ENCODE measurements at places on chromosomes 1 and 21.

- peak; percentile 84 for DNase-seq
Observed at GRCh38 chr1:109877317-109877771, 33.3 kb upstream of the CSF1 start.

DNA sequence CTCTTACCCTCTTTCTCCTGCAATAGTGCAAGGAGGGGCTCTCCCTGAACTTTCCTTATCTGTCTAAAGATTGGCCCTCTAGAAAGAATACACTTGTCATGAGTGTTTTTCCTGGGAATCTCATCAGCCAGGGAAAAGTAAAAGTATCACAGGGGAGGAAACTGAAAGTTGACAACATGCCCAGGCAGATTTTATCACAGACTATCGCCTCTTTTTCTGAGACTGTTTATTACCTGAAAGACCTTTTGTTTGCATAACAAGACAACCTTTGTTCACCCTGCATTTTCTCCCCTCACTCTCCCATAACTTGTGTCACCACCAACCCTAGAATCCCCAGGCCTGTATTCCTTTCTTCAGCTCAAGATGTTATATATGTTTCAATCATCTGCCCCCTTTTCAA lies 794.7 kb upstream of the ADAMTS5 start:
- DNase-seq: no peak

GRCh38 chr1:17875171-17875881 lies 120.2 kb downstream of the ACTL8 start:
- DNase-seq: no peak

DNA sequence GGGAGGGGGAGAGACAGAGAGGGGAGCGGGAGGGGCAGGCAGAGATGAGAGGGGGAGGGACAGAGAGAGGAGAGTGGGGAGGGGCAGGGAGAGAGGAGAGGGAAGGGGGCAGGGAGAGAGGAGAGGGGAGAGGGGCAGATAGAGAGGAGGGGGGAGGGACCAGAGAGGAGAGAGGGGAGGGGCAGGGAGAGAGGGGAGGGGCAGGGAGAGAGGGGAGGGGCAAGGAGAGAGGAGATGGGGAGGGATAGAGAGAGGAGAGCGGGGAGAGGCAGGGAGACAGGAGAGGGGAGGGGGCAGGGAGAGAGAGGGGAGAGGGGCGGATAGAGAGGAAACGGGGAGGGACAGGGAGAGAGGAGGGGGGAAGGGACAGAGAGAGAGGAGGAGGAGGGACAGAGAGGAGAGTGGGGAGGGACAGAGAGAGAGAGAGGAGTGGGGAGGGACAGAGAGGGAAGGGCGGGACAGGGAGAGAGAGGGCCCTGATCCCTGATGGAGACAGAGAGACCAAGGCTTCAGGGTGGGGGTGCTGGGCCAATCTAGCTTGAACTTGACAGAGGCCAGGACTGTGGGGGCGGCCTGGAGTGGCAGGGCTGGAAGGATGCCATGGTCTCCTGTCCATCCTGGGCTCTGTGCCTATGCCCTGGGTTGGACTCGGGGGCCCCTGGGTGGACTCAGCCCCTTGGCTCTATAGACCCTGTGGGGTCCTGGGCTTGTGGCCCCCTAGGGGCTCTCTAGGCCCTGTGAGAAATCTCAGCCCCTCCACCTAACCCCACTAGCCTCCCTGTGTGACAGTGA lies 43.6 kb downstream of the DMRTB1 start:
- DNase-seq: no peak

DNA sequence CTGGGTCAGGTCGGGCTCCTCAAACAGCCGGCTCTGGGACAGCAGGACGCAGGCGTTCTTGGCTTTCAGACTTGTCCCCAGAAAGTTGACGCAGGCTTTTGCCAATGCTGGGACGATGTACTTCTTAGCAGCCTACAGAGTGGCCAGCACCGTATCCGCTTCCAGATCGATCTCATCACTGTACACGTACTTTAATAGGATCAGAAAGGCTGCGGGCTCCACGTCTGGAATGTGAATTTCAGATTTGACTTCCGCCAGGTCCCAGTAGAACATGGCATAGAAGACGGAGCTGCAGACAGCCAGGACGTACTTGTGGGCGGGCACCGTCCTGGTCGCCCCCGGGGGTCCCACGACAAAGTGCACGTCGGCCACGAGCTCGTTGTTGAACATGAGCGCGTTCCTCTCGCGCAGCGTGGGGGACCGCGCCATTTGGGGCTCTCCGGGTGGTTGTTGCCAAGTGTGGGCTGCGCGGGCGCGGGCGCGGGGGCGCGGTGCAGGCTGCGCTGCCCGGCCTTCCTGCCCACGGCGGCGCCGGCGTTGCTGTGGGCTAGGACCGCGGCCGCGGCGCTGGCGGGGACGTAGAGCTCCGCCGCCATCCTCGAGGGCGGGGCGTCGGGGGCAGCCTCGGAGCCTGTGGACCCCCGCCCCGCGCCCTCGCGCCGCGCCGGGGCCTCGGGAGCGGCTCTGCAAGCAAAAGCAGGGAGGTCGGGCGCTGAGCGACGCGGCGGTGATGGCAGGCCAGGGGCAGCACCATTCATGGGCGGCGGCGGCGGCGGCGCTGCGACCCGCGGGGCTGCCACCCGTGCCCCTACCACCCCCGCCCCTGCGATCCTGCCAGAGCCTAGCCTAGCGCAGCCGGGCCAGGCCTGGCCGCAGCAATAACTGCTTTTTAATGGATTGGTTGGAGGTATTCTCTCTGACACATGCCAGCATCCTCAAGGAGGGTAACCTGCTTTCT lies 10.6 kb downstream of the CNR2 start:
- no peak for DNase-seq

GRCh38 chr1:78052685-78053405 lies 7.1 kb downstream of the GIPC2 start:
- no peak for DNase-seq

- peak; percentile 79 for DNase-seq
Observed at GRCh38 chr1:228166170-228166936, 749 bp downstream of the IBA57 start.

DNA sequence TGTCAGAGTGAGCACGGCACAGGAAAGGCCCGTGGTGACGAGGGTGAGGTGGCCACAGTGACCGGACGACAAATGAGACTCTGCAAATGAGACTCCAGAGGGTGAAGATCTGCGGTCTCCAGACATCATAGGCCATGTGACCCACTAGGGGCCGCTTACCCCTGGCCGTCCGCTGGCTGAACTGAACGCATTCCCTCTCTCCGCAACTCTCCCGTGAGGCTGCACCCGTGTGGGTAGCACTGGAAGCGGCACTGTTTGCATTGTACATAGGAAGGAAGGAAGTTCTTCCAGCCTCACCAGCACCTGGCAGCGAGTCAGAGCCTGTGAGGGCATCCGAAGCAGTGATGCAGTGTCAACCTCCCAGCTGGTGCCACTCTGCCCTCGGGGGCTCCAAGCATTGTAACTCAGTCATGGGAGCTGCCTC lies 23.6 kb upstream of the SPSB1 start:
- no peak for DNase-seq

- DNase-seq: no peak
Observed at GRCh38 chr21:25949701-25950100, 214.9 kb downstream of the GABPA start.

DNA sequence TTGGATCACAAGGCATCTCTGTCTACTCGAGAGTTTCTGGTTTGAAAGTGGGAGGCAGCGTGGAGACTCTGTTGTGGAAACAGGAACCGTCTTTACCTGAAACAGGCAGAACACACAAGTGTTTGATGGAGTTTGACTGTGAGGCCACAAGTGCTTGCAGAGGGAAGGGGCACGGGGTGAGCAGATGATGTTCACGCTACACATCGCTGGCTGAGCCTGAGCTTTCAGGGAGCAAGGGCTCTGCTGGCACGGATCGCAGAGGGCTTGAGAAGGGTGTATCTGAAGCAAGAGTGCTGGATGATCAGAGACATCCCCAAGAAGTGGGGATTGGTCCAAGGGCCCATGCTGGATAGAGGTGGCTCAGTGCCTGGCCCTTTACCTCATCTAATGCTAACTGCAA lies 59.3 kb downstream of the IGSF21 start:
- DNase-seq: no peak

DNA sequence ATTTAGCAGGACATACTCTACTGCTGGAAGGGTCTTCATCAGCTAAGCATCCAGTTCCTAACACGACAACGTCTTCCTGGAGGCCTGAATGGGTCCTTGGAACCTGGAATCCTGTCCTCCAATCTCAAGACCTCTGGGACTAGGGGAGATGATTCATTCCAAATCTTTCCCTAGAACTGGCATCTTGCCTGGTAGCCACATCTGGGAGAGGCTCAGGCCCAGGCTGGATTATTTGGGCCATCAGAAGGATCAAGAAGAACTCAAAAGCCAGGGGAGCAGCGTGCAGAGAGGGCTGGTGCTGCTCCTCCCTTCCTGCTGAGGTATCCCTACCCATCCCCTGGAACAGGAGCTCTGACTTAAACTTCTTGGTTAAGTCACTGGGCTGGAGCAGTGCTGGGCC lies 2.8 kb upstream of the PHLDA3 start:
- no peak for DNase-seq

DNA sequence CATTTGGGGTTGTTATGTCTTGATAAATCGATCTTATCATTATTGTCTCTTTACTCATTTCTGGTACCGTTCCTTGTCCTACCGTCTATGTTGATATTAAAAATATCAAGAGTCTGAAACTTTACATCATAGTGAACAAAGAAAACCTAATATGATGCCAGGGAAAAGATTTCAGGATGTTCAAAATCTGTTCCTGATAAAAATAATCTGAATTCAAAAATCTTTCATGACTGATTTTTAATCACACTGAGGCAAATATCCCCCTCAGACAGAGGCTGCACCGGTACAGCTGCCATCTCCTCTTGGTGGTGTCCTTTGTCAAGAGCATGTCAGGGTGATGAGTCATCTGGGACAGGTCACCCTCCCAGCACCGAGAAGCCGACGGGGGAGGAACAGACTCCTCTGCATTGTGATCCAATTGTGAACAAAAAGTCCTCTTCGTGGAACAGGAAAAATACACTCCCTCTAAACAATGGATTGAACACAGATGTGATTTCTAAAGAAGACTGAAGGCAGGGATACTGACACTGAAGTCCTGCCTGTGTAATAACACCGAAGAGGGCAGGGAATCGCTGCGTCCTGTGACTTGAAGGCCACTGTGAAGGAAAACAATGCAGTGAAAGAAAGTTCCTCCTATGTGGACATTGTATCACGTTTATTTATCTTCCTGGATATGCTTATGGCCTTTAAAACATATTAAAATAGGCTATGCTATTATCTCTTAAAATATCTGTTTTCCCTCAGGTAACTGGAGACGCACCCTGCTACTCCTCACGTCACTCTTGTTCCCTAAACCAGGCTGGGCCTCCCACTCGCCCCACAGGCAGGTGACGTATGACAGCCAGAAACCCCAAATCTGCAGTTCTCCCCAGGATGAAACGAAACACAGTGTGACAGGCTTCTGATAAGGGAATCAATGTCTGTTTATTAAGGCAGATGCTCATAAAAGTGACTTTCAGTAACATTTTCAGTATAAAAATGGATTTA lies 4.3 kb upstream of the SPATC1L start:
- DNase-seq: peak; percentile 74

- DNase-seq: no peak
Observed at GRCh38 chr1:238710697-238711096, 675.7 kb upstream of the CHRM3 start.

DNA sequence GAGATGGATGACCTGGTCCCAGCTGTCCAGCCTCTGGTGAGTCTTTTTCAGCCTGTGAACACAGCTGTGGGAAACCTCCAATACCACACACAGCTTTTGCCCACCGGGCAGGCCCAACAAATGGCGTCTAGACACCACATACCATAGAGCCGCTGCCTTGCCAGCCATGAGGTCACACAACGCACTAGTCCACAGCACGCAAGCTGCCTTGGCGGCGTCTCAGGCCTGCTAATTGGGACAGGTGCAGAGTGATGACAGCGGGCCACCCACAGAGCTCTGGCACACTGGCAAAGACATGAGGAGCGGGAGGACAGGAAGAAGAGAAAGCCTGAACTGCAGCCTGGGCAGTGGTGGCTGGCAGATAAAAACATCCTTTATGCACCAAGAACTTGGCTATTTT lies 125.5 kb downstream of the ADAMTS1 start:
- peak; percentile 12 for DNase-seq

DNA sequence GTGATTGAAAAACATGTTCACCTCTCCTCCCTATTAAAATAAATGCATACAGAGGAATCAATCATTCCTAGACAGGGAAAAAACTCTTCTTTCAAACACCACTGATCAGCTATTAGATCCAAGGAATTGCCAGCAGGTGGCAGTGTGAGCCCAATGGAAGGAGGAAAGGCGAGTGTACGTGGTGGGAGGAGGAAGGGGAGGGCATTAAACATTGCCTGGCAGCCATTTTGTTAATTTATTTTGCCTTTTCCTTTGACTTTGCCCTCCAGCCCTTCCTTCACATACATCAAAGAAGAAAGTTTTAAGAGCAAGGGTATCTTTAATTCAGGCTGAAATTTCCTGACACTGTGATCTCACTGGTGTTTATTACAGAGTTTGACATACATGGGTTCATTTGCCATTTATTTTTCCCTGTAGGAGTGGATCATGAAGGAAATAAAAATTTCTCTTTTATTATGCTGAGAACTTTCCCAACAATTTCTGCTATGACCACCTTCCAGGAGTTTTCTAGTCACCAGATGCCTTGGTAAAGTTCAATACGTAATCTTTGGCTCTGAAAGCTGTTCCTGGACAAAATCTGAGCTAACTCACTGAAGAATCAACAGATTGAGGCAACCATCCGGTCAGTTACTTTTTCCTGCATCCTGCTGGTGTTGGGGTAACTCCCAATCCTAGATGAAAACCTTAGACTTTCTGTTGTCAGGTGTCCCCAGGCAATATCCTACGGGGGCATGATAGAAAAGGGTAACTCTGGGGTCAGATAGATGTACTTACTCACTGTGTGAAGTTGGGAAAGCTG lies 1.9 kb upstream of the GNAI3 start:
- DNase-seq: peak; percentile 88

DNA sequence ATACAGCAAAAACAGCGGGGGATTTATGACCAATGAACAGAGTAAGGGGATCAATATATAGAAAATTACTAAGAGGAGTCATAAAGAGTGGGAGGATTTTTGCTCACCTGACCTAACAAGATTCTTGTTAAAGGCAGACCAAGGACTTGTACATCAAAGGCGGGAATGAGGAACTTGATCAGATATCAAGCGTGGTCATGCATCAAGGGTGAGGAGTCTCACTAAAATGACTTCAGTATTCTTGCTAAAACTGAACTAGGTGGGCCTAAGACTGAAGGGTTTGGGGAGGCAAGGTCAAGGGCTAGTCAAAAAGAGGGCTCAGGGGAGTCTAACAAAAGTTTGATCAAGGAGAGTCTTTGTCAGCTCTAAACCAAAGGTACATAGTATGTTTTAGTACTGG lies 2.1 kb downstream of the MOV10 start:
- DNase-seq: no peak

DNA sequence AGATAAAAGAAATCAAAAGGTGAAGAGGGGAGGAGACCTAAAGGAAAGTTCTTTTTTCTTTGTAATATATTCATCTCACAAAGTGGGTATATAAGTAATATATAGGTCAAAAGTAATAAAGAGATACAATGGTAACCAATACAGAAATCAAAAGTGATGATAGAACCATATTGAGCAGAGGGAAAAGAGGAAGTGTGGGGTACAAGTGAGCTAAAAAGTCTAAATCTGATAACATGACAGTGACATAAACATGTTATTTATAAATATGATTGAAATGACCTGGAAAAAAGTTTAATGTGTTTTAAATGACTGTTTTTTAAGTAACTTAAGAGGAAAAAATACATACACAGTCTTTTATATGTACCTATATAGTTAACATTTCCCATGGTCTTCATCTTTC lies 70.5 kb downstream of the MRPL39 start:
- DNase-seq: no peak

All from heart left ventricle (tissue), 16 donors.